ENCODE measurements at places on chromosomes 1 and 21.

- peak; percentile 61 for DNase-seq
Measured at GRCh38 chr1:236795757-236796667, 920 bp downstream of the MTR start.

GRCh38 chr1:8891401-8891800 lies 12.9 kb upstream of the ENO1 start:
- no peak for DNase-seq

DNA sequence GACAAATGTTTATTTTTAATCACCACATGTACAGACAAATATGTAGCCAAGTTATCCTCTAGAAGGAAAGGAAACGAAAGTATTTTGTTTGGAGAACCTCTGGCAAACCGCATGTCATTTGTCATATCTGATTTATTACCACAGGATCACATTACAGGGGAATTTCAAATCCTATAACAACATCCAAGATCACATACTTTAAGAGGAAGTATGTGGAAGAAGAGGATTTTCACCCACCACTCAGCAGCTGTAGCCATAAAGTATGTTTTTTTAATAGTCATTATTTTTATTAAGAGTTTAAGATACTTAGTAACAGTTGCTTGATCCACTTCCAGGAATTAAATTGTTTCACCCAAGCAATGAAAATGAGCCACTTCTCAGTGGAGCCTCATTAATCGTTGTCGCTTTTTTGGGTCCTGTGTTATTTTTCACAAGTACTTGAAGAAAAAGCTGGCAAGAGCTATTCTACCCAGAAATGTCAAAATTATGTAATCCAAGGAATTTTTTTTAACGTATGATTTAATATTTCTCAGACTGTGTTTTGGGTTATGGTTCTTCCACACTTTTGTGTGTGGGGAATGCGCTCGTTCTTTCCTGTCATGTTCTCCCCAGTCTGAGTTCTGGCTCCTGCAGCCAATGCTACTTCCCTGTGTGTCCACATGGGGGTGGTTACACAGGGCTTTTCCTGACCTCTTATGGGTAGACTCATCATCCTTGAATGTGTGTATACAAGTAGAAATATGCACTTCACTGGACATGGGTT lies 6.9 kb downstream of the SERTAD4 start:
- peak; percentile 80 for DNase-seq

GRCh38 chr1:204992201-204992997 lies 50.6 kb upstream of the CNTN2 start:
- no peak for DNase-seq

DNA sequence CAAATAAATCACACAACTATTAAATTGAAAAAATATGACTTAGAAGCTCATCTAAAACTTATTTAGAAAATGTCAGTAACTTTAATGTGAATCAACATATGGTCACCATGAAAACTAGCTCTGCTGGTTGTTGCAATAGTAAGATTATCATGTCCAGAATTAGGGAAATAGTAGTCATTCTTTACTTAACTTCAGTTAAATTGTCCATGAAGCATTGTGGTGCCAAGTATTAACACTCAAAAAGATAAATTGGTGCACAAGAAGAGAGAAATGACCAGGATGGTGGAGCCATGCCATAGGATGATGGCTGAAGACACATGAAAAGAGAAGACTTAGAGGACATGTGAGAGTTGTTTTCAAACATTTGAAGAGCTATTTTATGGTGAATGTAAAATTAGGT lies 130.2 kb upstream of the PTGFR start:
- no peak for DNase-seq

GRCh38 chr1:231857609-231858135 lies 231.1 kb downstream of the DISC1 start:
- DNase-seq: no peak
